ENCODE measurements at places on chromosomes 12 and 14. TPM values are rescaled to one million over a fixed set of nuclear protein-coding genes. Genes with fewer than 3 reads are reported as not detected.

DNA sequence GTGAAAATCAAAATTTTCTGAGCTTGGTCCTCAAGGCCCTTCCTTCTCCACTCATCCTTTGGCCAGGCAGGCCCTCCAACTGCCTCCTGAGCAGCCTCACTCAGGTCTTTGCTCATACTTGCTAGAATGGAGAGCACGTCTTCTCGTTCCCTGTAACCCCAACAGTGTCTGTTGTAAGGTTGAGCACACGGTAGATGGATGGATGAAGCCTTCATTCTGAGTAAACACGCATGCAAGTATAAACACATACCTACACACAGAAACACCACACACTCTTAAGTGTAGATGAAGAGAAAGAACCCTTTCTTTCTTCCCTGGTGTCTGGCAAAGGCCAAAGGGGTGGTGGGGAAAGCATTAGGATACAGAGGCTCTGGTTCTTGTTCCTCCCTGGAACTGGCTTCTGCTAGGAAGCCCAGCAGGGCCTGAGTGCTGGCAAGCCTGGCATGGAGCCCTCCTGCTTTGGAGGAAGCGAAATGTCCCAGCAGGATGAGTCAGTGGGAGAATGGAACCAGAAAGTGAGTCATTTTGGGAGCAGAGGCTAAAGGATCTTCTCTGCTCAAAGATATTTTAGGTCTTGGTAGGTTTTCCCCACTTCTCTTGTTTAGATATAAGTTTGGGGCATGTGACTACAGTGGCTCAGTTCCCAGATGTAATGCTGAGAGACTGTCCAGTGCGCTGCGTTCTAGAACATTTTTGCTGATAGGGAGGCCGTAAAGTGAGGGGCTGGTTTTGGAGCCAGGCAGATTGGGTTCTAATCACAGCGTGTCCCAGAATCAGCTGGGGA is 127.4 kb downstream of the CACNA1C start:
- H3K4me1 ChIP-seq, result no peaks in the 10 kb centered on the region
- no peak overlapping the region for H3K4me3 ChIP-seq
- no peak for DNase-seq
- H3K27me3 ChIP-seq, result peaks cover 4% of the 10 kb centered on the region
- H3K36me3 ChIP-seq, result no peaks in the 10 kb centered on the region
- no peak overlapping the region for H3K27ac ChIP-seq

- no peak overlapping the region for H3K27ac ChIP-seq
- no peaks in the 10 kb centered on the region for H3K27me3 ChIP-seq
- no peak overlapping the region for H3K4me3 ChIP-seq
- H3K36me3 ChIP-seq, result no peaks in the 10 kb centered on the region
These were observed 17.4 kb upstream of the ANKRD33 start for GRCh38 chr12:51870504-51870903.

DNA sequence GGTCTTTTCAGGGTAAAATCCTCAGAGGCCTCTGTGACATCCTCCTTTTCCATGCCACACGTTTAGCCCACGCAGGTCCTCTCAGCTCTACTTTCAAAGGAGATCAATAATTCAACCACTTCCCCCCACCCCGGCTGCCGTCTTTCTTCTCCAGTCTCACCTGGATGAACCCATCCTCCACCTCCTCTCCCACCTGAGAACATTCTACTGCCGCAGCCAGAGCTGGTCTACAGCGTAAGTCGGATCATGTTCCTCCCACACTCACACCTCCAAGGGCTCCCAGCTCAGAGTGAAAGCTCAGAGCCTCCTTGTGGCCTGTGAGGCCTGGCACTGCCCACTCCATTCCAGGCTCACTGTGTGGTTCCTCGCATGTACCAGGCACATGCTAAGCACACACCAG is 246.6 kb downstream of the CHST11 start:
- no peak overlapping the region for H3K27ac ChIP-seq
- no peaks in the 10 kb centered on the region for H3K4me1 ChIP-seq
- H3K4me3 ChIP-seq, result no peak overlapping the region
- no peaks in the 10 kb centered on the region for H3K27me3 ChIP-seq

GRCh38 chr14:61218157-61218556 is 63.0 kb downstream of the TMEM30B start:
- no peak for DNase-seq
- peaks cover 3% of the 10 kb centered on the region for H3K27me3 ChIP-seq
- no peaks in the 10 kb centered on the region for H3K36me3 ChIP-seq
- H3K4me3 ChIP-seq, result no peak overlapping the region
- H3K27ac ChIP-seq, result no peak overlapping the region

- no peak for DNase-seq
- H3K4me1 ChIP-seq, result peaks cover 8% of the 10 kb centered on the region
- no peak overlapping the region for H3K4me3 ChIP-seq
These were observed 37.1 kb downstream of the SLC8B1 start for GRCh38 chr12:113297621-113298471.

DNA sequence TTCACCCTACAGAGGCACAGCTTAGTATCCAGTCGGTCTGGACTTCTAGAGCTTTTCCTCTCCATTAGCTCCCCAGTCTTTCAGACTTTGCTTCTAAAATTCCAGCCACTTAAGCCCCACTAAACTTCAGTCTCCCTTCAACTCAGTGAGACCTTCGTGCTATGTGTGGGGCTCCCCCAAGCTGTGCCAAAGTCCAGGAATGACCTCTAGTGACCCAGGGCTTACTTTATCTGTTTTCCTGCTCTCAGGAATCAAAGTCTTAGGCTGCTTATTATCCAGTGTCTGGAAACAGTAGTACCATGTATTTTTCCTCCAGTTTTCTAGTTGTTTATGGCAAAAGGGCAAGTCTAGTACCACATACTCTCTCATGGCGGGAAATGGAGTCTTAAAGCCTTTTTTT is 77.8 kb downstream of the IFT43 start:
- no peak overlapping the region for H3K27ac ChIP-seq
- no peaks in the 10 kb centered on the region for H3K27me3 ChIP-seq
- no peaks in the 10 kb centered on the region for H3K36me3 ChIP-seq
- H3K4me3 ChIP-seq, result no peak overlapping the region

DNA sequence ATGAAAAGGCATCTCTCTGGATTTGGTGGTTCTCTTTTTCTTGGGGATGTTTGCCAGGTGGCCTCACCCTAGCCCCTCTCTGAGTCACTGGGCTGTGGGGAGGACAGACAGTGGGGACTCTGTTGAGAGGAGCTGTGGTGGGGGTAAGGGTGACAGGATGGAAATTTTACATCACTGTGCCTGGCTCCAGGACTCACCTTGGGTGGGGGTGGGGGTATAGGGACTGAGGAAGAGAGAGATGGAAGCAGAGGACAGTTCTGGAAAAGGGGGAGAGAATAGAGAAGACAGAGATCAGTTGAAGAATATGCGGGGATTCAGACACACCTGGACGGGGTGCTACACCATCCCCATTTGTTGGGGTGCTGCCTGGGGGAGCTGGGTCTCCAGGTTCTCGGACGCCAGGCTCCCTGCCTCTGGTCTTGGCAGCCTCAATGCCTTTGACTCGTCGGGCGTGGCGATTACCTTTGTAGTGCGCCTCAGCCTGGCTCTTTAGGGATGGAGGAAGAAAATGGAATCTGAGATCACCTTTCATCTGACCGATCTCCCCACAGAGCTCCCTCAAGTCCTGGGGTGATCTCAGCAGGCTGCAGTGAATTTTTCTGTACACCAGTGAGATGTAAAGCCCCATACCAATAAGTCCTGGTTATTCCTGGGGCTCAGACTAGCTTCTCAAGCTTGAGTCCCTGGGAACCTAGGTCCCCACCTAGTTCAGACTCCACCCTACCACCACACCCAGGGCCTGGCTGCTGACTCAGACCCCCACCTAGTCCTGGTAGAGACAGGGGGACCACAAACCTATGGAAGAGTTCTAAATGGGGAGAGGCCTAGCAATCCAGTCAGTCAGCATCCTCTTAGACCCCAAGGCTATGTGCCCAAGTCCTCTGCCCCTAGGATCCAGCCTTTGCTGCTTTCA is 9.6 kb upstream of the GPR84 start:
- H3K4me1 ChIP-seq, result no peaks in the 10 kb centered on the region
- no peak overlapping the region for H3K4me3 ChIP-seq

- peaks cover 4% of the 10 kb centered on the region for H3K36me3 ChIP-seq
- peak overlapping the region; percentile 94 for H3K4me3 ChIP-seq
- H3K27ac ChIP-seq, result 0 out of 2 replicates have a peak overlapping the region, but pooled peaks have one; percentile 17
- no peak for DNase-seq
- peaks cover 28% of the 10 kb centered on the region for H3K4me1 ChIP-seq
These were observed 1.4 kb downstream of the TRMT61A start for GRCh38 chr14:103530390-103530789.

DNA sequence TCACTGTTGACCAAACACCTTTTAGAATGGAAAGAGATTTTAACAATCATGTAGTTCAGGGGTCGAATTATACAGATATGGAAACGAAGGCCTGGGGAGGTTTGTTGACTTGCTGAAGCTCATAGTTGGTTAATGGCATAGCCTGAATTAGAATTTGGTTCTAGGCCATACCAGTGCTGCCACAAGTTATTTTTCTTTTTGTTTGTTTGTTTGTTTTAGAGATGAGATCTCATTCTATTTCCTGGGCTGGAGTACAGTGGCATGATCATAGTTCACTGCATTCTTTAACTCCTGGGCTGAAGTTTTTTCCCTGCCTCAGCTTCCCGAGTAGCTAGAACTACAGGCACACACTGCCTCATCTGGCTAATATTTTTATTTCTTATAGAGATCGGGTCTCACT is 25.4 kb upstream of the ALG10B start:
- H3K27ac ChIP-seq, result no peak overlapping the region
- no peaks in the 10 kb centered on the region for H3K27me3 ChIP-seq
- no peaks in the 10 kb centered on the region for H3K4me1 ChIP-seq
- no peaks in the 10 kb centered on the region for H3K36me3 ChIP-seq
- peak; percentile 45 for DNase-seq

DNA sequence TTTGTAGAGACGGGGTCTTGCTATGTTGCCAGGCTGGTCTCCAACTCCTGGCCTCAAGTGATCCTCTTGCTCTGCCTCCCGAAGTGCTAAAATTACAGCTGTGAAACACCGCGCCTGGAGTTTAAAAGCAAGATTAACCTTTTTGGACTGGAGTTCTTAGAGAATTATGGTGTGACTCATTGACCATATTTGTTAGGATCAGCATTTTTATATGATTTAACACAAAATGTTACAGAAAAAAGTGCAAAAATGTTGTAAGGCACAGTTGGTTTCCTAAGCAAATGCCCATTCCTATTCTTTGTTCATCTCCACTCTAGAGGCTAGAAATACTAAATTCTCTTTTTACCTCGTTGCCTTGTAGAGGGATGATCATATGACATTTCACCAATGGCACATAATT is 27.6 kb downstream of the SLC35E3 start:
- H3K36me3 ChIP-seq, result no peaks in the 10 kb centered on the region
- H3K27me3 ChIP-seq, result no peaks in the 10 kb centered on the region
- no peak overlapping the region for H3K4me3 ChIP-seq
- H3K27ac ChIP-seq, result no peak overlapping the region
- no peak for DNase-seq

Gene FBXW8
- 18.0 TPM for total RNA-seq

Gene GLRX5
- total RNA-seq, result 38.6 TPM

Gene MARS1
- 291 TPM for total RNA-seq

Gene PLA2G1B
- 0.69 TPM for total RNA-seq

Gene PRPH
- 0.39 TPM for total RNA-seq

Gene PTGDR
- not detected for total RNA-seq

Gene SLC25A3
- total RNA-seq, result 469 TPM
